Renal cortical epithelial cell (primary cell): ENCODE measurements at places on chromosomes 11 and 22.
A peak's percentile ranks its signal among the peaks of the same experiment; 100 is the strongest.

DNA sequence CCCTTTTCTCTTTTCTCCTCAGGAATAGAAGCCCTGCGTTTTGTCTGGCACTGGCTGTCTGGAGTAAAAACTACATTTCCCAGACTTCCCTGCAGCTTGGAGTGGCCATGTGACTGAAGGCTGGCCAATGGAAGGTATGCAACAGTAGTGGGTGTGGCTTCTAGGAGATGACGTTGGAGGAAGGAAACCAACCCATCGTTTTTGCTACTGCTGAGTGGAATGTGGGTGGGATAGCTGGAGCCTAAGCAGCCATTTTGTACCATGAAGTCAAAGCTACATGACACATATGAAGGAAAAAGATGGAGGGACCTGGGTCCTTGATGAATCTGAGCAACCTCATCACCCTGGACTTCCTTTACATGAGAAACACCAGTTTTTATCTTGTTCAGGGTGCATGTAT, 19.6 kb downstream of the FGF3 start:
- DNase-seq, result peak; percentile 4

- DNase-seq, result no peak
Measured at GRCh38 chr11:96112192-96113128, 188.6 kb upstream of the MTMR2 start.

- no peak for DNase-seq
Measured at GRCh38 chr22:29683536-29683935, 36.3 kb upstream of the CABP7 start.

DNA sequence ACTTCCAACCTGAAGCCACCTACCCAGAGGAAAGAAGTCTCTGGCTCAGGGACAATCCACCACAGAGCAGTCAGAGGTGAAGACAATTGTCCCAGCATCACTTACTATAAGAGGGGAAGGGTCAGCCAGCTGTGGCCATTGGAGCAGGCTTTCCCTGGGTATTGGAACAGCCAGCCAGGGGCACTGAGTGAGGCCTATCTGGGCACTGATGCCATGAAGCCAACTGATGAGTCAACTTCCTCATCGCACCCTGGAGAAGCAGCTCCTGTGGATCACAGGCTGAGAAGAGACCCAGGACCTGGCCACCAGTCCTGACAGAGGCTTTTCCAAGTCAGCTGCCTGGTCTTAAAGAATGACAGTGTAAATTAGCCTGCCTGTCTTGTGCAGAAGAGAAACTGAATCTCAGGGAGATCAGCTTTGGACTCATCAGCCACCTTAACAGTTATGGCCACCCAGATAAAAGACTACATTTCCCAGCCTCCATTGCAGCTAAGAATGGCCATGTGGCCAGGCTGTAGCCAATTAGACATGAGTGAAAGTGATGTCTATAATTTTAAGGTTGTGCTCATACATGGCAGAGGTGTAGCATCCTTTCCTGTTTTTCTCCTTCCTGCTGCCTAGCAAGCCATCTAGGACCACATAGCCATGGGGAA, 19.0 kb downstream of the CHST1 start:
- no peak for DNase-seq
